Stimulated activated CD8-positive, alpha-beta memory T cell treated with anti-CD3 and anti-CD28 coated beads, Interleukin-4, amount 100 ng/mL, for 48 hours (primary cell): ENCODE measurements at places on chromosomes 12 and 14.
A peak's percentile ranks its signal among the peaks of the same experiment; 100 is the strongest.

DNA sequence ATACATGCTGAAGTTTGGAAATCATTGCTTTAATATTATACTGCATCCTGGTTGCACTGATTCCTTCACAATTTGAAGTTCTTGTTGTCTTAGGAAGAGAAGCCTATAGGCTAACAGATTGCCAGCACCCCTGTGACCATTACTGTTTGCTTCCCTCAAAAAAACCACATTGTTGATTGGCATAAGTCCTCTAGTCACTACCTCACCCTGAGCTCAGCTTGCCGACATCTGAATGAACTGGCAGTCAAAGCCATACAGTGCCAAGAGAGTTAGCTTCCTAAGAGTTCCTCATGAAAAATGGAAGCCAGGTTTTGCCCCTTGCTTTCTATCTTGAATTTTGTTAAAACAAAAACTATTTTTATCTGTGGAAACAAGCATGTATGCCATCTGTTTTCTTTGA is 276.1 kb downstream of the SYT1 start:
- no peak for DNase-seq

- peak; percentile 68 for DNase-seq
Observed at GRCh38 chr14:91417983-91418386, 365 bp upstream of the CCDC88C start.

- DNase-seq, result no peak
Observed at GRCh38 chr14:42541535-42542001, 934.9 kb downstream of the LRFN5 start.

GRCh38 chr12:55847033-55847432 is 4.3 kb upstream of the MMP19 start:
- DNase-seq, result peak; percentile 60

DNA sequence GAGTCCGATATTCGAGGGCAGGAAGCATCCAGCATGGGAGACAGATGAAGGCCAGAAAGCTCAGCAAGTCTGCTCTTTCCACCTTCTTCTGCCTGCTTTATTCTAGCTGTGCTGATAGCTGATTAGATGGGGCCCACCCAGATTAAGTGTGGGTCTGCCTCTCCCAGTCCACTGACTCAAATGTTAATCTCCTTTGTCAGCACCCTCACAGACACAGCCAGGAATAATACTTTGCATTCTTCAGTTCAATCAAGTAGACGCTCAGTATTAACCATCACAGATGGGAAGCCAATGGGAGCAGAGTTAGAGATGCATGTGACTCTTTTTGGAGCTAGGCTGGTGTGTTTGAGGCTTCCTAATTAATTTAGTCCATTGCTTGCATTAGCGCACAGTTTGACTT is 17.0 kb downstream of the C12orf75 start:
- DNase-seq, result no peak

DNA sequence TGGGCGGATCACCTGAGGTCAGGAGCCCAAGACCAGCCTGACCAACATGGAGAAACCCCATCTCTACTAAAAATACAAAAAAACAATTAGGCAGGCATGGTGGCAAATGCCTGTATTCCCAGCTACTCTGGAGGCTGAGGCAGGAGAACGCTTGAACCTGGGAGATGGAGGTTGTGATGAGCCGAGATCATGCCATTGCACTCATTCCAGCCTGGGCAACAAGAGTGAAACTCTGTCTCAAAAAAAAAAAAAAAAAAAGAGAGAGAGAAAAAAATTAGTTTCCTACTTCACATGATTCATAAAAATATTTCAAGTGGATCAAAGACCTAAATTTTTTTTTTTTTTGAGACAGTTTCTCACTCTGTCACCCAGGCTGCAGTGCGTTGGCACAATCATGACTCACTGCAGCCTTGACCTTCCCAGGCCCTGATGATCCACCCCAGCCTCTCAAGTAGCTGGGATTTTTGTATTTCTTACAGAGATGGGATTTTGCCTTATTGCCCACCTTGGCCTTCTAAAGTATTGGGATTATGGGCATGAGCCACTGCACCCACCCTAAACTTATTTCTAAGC is 24.9 kb downstream of the FCF1 start:
- DNase-seq, result no peak

DNA sequence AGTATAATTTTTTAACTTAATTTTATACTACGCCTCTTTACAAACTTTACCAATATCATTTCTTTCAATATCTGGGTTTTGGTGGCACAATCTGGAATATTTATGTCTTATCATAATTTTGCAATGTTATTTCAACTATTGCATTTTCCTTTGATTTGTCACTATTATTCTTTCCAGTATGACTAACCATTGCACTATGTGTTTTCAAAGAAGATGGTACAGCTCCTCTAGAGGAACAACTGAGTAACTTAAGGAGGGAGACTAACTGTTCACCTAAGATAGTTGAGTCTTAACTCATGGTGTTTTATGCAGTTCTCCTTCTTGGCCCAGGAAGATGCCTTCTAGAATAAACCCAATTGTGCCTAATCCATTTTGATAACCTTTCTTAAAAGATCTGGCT is 60.5 kb upstream of the KIF21A start:
- no peak for DNase-seq

GRCh38 chr12:83823386-83824045 is 1089.1 kb downstream of the SLC6A15 start:
- peak; percentile 45 for DNase-seq

DNA sequence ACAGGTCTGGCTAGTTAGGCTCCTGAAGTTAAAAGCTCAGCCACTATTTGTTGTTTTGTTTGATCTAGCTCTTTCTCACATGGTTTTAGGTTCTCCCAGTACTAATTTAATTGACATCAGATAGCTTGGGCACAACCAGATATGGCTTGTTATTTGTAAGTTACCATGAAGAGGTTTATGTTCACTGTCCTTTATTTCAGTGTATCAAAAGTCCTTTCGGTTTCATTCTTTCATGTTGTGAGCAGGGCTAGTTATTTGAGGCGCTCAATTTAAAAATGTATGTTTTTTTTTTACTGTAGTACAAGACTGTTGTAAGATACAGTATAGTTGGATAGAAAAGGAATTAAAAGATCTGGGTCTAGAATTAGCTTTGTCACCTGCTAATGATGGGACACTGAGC is 7.0 kb downstream of the GPX2 start:
- no peak for DNase-seq

DNA sequence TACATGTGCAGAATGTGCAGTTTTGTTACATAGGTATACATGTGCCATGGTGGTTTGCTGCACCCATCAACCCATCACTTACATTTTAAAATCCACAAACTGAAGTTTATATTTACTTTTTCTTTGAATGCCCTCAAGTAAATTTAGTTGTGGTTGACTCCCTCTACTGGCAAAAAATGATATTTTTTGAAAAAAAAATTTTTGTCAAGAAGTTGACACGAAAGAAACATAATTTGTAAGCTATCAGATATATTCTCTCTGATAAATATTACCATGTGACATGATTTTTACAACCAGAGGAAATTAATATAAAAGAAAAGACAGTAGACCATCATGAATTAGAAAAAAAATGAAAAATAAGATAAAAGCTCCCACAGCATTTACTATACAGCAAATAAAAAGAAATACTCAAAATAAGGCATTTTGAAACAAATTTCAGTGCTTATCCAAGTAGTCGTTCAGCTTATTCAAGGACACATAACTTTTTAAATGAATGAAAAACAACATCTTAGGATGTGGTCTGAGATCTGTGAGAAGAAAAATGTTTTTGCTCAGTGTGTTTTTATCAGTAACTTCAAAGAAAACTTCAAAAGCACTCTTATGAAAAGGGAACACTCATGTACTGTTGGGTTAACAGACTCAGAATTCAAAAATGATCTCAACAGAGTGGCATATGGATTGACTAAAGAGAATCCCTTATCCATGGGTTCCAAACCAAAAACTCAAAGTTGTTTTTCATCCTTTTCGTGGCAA is 30.0 kb upstream of the GRIP1 start:
- DNase-seq, result no peak
